ENCODE measurements at places on chromosomes 1 and 21. TPM values are rescaled to one million over a fixed set of nuclear protein-coding genes. Genes with fewer than 3 reads are reported as not detected.

TSHB gene
- not detected for total RNA-seq

LRRC41 gene
- total RNA-seq = 68.9 TPM

S100B gene
- total RNA-seq = 258 TPM

GBP7 gene
- not detected for total RNA-seq

LAMC2 gene
- 0.61 TPM for total RNA-seq

PARK7 gene
- total RNA-seq = 322 TPM

PADI6 gene
- not detected for total RNA-seq

LCE1A gene
- not detected for total RNA-seq

ZMPSTE24 gene
- 70.9 TPM for total RNA-seq

TMEM82 gene
- total RNA-seq = not detected

TNFSF18 gene
- 1.7 TPM for total RNA-seq

PHF13 gene
- total RNA-seq = 13.9 TPM

HES2 gene
- 0.72 TPM for total RNA-seq

CA6 gene
- total RNA-seq = not detected

TMEM61 gene
- total RNA-seq = 0.39 TPM

TCHH gene
- 0.10 TPM for total RNA-seq

C4BPA gene
- total RNA-seq = 0.20 TPM

CFHR4 gene
- 0.10 TPM for total RNA-seq

SPATA46 gene
- not detected for total RNA-seq

TTC13 gene
- 23.5 TPM for total RNA-seq

MMP23B gene
- total RNA-seq = 13.2 TPM

TRIM63 gene
- not detected for total RNA-seq

Measured in spinal cord (tissue), 10 donors.